Spleen (tissue), 13 donors: ENCODE measurements at places on chromosomes 3 and 15. TPM values are rescaled to one million over a fixed set of nuclear protein-coding genes. Genes with fewer than 3 reads are reported as not detected.

DNA sequence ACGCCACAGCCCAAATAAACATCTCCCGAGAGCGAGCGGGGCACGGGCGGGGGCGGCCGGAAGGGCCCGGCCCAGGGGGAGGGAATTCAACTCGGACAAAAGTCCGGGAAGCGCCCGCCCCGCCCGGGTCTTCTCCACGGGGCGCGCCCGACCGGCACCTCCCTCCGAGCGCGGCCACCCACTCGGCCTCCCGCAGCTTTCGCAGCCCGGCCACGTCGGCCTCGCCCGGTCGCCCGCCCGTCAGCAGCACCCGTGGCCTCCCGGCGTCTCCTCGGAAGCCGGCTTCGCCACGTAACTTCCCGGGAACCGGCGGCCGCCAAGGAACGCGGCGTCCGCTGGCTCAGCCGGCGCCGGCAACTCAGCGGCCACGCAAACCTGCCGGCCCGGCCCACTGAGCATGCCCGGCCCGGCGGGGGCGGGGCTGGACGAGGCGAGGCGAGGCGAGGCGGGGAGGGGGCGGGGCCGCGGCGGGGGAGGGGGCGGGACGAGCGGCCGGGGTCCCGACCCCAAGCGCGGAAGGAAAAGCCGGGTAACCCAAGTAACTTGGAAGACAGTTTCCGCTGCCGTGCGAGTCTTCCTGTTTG is at the start of gene TJP1:
Gene TJP1 (minus strand): TSS at position 369 of the 584 bp plus-strand sequence. CDS start 440 bp downstream, outside the sequence.
- H3K4me3 ChIP-seq = peak within 1 kb of the TSS; percentile 51
- H3K4me1 ChIP-seq = peaks cover 14% of the 10 kb centered on the region
- no peak for DNase-seq
- no peaks in the 10 kb centered on the region for H3K27me3 ChIP-seq

GRCh38 chr3:33149342-33149741 is 35.5 kb downstream of the CRTAP start:
- H3K27me3 ChIP-seq = no peaks in the 10 kb centered on the region
- no peak for DNase-seq
- peaks cover 20% of the 10 kb centered on the region for H3K36me3 ChIP-seq
- no peak overlapping the region for H3K4me3 ChIP-seq
- peaks cover 5% of the 10 kb centered on the region for H3K4me1 ChIP-seq

The TUSC7 gene
- polyA plus RNA-seq = not detected

The ALS2CL gene
- polyA plus RNA-seq = 34.9 TPM

DNA sequence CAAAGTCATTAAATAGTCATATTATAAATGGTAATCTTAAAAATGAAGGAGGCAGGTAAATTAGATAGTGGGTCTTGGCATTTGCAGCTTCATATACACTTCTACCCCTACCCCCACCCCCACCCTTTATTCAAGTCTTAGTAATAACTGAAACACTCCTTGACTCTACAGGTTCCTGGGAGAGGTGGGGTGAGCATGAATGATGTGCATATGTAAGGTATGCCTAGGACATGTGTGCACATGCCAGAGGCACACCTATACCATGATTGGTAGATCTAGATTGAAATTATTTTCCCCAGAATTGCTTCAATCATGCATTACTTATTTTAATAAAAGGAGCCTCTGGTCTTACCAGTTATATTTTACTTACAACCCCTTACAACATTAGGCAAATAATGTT is 40.1 kb upstream of the PDCD6IP start:
- DNase-seq = no peak
- H3K36me3 ChIP-seq = no peaks in the 10 kb centered on the region
- H3K27ac ChIP-seq = no peak overlapping the region
- no peak overlapping the region for H3K4me3 ChIP-seq
- no peaks in the 10 kb centered on the region for H3K4me1 ChIP-seq
- no peaks in the 10 kb centered on the region for H3K27me3 ChIP-seq

- DNase-seq = no peak
- H3K4me1 ChIP-seq = peaks cover 23% of the 10 kb centered on the region
- H3K27ac ChIP-seq = no peak overlapping the region
- H3K4me3 ChIP-seq = no peak overlapping the region
- H3K36me3 ChIP-seq = no peaks in the 10 kb centered on the region
- H3K27me3 ChIP-seq = no peaks in the 10 kb centered on the region
Observed at GRCh38 chr3:32412887-32413286, 21.2 kb downstream of the CMTM7 start.

DNA sequence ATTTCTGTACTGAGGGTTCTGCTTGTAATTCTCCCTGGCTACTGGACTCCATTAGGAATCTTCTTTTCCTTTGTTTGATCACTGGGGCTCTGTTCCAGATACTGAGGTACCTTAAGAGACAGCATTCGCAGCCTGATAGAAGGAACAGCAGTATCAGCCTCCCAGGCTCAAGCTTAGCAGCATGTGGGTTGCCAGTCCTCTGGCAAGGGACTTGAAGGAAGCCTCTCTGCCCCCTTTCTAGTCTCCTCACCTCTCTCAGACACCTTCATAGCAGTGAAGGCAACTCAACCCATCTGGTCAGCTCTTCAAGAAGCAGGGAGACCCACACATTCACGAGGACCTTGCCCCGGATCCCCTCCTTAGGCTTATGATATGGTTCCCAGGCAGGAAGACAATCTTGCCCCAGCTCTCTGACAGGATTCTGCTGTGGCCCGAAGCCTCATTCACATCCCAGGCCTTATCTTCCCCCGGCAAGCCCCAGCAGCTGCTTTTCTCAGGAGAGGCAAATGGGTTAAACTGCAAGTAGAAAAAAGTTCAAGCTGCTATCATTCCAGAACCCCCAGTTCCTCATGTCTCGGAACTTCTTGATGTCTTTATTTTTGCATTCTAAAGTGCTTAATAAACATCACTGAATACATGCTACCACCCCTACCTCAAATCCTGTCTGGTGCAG is 153.1 kb downstream of the LIPC start:
- no peak for DNase-seq
- peaks cover 10% of the 10 kb centered on the region for H3K4me1 ChIP-seq
- no peaks in the 10 kb centered on the region for H3K27me3 ChIP-seq

DNA sequence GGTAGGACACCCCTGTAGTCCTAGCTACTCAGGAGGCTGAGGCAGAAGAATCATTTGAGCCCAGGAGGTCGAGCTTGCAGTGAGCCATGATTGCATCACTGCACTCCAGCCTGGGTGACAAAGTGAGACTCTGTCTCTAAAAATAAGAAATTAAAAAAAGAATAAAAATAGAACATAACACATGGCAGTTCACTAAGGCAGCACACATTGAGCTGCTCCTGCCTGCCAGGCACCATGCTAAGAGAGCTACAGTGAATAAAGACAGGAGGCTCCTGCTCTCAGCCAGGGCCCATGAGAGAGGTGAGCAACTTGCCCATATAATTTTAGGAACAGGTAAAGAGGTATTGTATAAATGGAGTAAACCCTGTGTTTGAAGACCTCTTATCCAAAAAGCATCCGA is 54.3 kb downstream of the EBLN2 start:
- H3K27me3 ChIP-seq = no peaks in the 10 kb centered on the region
- no peaks in the 10 kb centered on the region for H3K36me3 ChIP-seq
- no peaks in the 10 kb centered on the region for H3K4me1 ChIP-seq

The CAMK2N2 gene
- not detected for polyA plus RNA-seq

The ISLR2 gene
- 0.20 TPM for polyA plus RNA-seq

DNA sequence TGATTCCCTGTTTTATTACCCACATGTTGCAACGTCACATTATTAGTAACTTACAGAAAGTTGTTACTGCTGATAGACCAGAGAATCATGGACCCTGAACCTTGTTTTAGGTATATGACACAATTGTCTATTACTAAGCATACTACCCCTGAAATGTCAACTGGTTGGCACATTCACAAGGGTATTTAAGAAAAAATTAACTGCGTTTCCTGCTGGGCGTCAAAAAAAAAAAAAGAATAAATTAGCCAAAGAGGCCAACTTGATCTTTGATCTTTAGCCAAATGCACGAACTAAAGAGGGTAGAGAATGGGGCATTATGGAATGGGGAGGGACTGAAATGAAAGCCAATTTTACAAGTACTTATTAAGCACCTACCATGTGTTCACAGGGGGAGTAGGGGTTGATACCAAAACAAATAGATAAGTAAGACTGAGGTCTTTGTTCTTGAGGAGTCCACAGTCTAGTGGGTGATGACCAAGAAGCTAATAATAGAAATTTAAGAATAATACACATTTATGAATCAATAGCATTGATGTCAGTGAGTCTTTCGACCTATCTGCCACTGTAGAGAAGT is 17.8 kb upstream of the MUC13 start:
- no peaks in the 10 kb centered on the region for H3K4me1 ChIP-seq
- H3K27ac ChIP-seq = no peak overlapping the region
- no peaks in the 10 kb centered on the region for H3K36me3 ChIP-seq
- H3K27me3 ChIP-seq = no peaks in the 10 kb centered on the region
- no peak for DNase-seq
- no peak overlapping the region for H3K4me3 ChIP-seq

DNA sequence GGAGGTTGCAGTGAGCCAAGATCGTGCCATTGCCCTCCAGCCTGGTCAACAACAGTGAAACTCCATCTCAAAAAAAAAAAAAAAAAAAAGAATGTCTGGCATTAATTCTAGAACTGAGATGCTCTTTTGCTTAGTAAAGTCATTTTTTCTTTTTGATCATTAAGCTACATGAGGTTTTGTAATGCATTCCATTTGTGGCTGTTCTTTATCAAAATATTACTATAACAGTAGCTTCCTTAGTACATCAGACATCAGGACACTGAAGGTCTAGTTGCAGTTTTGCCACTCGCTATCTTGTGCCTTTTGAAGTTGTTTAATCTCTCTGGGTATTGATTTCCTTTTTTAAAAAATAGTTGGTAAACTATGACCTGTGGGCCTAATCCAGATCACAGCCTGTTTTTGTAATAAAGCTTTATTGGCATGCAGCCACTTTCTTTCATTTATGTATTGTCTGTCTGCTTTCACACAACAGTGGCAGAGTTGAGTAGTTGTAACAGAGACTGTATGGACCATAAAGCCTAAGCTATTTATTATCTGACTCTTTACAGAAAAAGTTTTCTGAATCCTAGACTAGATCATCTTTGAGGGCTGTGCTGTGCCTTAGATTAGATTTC is 76.6 kb downstream of the SLC25A26 start:
- H3K27ac ChIP-seq = peak overlapping the region; percentile 59
- no peak for DNase-seq
- no peaks in the 10 kb centered on the region for H3K27me3 ChIP-seq
- no peaks in the 10 kb centered on the region for H3K36me3 ChIP-seq

- DNase-seq = no peak
- H3K27ac ChIP-seq = peak overlapping the region; percentile 97
- no peak overlapping the region for H3K4me3 ChIP-seq
Observed at GRCh38 chr3:30614373-30614772, 8.0 kb downstream of the TGFBR2 start.

The OR5H2 gene
- not detected for polyA plus RNA-seq

- peaks cover 93% of the 10 kb centered on the region for H3K4me1 ChIP-seq
- no peaks in the 10 kb centered on the region for H3K27me3 ChIP-seq
- DNase-seq = peak; percentile 81
- peak overlapping the region; percentile 81 for H3K27ac ChIP-seq
- H3K36me3 ChIP-seq = peaks cover 58% of the 10 kb centered on the region
Observed at GRCh38 chr15:93026380-93026817, 62.6 kb downstream of the RGMA start.

DNA sequence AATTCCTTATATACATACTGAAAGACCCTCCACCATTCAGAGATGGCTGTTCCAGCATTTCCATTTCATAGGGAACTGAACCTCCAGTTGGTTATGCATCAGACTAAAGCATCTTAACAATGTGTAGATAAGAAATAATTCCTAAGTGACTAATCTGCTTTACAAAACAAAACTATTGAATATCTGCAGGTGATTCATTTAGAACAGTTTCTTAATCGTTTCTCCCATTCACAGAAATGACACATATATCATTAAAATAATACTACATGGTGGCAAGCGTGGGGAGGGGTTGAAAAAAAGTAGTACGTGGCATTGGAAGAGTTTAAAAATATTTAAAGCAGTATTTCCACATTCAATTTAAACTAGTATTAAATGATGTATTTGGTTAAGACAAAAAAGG is 19.5 kb downstream of the COPS2 start:
- H3K36me3 ChIP-seq = peaks cover 2% of the 10 kb centered on the region
- H3K4me3 ChIP-seq = no peak overlapping the region
- H3K27me3 ChIP-seq = no peaks in the 10 kb centered on the region
- no peak for DNase-seq

The ADAMTS7 gene
- 2.2 TPM for polyA plus RNA-seq

- H3K36me3 ChIP-seq = no peaks in the 10 kb centered on the region
- no peak overlapping the region for H3K27ac ChIP-seq
- no peaks in the 10 kb centered on the region for H3K4me1 ChIP-seq
- no peaks in the 10 kb centered on the region for H3K27me3 ChIP-seq
- no peak overlapping the region for H3K4me3 ChIP-seq
Observed at GRCh38 chr3:161212171-161212771, 8.8 kb upstream of the NMD3 start.

- no peak for DNase-seq
- no peak overlapping the region for H3K4me3 ChIP-seq
- no peaks in the 10 kb centered on the region for H3K36me3 ChIP-seq
- H3K4me1 ChIP-seq = no peaks in the 10 kb centered on the region
- no peak overlapping the region for H3K27ac ChIP-seq
Observed at GRCh38 chr3:182325213-182325950, 467.9 kb upstream of the ATP11B start.

- no peak for DNase-seq
- no peak overlapping the region for H3K4me3 ChIP-seq
- no peaks in the 10 kb centered on the region for H3K36me3 ChIP-seq
- peak overlapping the region; percentile 36 for H3K27ac ChIP-seq
Observed at GRCh38 chr3:43906849-43907507, 216.2 kb downstream of the ABHD5 start.

- no peak for DNase-seq
- no peak overlapping the region for H3K4me3 ChIP-seq
- no peak overlapping the region for H3K27ac ChIP-seq
Observed at GRCh38 chr3:86973440-86973839, 17.5 kb downstream of the VGLL3 start.

DNA sequence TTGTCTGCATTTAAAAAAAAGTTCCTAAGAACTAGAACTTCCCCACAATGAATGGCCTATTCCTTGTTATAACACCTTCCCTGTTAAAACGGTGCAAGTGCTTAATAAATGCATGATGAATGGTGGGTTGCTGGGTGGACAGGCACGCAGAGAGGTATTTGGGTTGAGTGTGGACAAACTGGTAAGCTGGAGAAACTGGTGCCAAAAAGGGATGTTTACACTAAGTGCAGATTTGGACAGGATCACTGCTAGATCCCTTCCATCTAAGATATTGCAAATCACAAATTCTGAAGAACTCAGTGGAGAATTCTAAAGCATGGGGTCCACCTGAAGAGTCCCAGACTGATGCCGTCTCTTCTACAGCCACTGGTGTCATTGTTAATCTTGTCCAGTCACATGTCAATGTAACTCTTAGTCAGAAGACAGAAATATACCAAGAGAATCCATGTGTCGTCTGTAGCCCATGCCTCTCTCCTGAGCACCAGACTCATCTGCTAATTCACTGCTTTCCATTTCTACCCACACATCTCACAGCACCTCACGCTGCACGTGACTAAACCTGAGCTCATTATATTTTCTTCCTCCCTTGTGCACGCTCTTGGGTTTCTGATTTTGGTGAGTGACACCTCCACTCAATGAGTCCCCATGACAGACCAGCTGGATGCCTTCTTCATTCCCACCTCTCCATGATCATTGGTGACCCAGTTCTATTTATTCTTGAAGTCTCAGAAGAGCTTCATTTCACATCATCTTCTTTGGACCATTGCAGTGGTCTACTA is 328.9 kb downstream of the THSD4 start:
- no peak for DNase-seq
- no peak overlapping the region for H3K4me3 ChIP-seq
- H3K36me3 ChIP-seq = no peaks in the 10 kb centered on the region
- peaks cover 10% of the 10 kb centered on the region for H3K4me1 ChIP-seq
- no peaks in the 10 kb centered on the region for H3K27me3 ChIP-seq

The MBD4 gene
- polyA plus RNA-seq = 40.0 TPM
